Forelimb muscle (tissue), 1 donor: ENCODE measurements at places on chromosomes 13 and 19. TPM values are rescaled to one million over a fixed set of nuclear protein-coding genes. Genes with fewer than 3 reads are reported as not detected.
A peak's percentile ranks its signal among the peaks of the same experiment; 100 is the strongest.

- no peak for DNase-seq
Observed at GRCh38 chr13:95180513-95181245, 120.6 kb downstream of the ABCC4 start.

DNA sequence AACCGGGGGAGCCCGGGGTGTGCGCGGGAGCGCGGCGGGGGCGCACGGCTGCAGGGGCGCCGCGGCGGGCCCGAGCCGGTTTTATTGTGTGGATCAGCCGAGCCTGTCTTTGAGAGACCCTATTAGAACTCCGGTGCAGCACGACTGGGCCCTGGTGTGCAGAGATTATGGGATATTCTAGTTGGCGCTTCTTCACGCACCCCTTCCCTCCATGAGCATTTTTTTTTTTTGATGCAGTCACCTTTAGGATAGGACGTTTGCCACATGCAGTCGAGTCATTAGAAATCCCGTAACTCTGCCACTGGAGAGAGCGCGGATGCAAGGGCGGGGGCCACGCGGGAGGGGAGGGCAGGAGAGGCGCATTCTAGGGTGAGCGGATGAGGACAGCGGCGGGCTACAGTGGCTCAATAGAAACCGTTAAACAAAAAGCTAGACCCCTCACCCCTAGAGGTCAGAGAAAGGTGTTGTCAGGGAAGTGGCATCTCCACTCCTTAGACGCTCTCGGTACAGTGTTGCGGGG lies 3.7 kb downstream of the FGF9 start:
- no peak for DNase-seq

DNA sequence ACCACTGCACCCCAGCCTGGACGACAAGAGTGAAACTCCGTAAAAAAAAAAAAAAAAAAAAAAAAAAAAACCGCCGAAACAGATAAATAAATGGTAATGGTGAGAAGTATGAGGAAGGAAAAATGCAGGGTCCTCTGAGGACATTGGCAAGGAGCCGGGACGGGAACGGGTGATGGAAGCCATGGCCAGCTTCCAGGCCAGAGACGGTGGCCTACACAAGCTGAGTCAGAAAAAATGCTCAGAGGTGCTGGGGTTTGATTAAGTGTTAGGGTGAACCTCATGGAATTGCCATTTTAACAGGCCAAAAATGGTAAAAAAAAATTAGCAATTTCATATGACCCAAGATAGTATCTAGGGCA lies 866 bp upstream of the ZSWIM4 start:
- peak; percentile 45 for DNase-seq

DNA sequence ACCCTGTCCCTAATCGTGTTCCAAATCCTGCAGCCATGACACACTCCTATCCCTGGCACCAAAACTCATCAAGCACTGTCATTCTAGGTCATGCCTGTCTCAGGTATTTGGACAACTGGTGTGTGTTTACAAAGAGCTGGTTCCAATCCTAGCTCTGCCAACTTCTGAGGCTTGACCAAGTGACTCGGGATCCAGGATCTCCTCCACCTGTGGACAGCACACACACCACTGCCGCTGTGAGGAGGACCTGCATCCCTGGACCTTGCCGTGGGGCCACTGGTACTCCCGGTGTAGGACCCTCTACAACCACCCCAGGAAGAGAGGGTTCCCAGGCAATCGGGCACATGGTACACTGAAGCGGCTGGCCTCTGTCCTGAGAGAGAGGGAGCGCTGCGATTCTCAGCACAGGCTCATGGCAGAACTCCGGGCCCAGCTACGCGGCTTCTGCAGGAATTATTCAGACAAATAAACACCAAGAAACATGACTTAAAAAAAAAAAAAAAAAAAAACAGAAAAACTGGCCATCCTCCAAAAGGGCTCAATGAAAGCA lies 20.4 kb downstream of the MLLT1 start:
- no peak for DNase-seq

DNA sequence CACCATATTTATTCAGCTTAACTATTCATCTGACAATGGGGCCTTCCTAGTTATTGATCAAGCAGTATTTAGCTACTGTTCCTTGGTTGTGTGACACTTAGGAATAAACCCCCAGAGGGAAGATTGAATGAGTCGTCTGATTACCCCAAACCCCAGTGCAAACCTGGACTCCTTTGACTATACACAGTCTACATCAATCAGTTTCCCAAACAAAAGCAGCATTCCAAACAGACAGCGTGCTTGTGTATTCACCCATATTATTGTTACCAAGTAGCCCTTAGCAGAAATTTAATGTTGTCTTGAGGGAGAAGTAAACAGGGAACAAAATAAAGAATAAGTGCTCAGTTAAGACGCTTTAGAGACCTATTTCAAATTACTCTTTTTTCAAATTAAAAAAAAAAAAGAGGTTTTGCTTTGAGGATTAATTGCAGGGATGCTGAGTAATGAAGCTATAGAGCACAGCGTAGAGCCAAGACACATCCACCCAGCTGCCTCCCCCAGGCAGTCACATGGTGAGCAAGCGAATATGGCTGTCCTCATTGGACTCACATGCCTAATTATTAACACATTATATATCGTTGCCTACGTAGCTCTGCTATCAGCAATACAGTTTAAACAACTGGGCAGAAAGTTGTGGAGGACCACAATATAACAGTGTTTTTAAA lies 14.7 kb upstream of the B3GLCT start:
- DNase-seq = no peak

GRCh38 chr13:99617474-99618255 lies 116.4 kb downstream of the TM9SF2 start:
- no peak for DNase-seq

DNA sequence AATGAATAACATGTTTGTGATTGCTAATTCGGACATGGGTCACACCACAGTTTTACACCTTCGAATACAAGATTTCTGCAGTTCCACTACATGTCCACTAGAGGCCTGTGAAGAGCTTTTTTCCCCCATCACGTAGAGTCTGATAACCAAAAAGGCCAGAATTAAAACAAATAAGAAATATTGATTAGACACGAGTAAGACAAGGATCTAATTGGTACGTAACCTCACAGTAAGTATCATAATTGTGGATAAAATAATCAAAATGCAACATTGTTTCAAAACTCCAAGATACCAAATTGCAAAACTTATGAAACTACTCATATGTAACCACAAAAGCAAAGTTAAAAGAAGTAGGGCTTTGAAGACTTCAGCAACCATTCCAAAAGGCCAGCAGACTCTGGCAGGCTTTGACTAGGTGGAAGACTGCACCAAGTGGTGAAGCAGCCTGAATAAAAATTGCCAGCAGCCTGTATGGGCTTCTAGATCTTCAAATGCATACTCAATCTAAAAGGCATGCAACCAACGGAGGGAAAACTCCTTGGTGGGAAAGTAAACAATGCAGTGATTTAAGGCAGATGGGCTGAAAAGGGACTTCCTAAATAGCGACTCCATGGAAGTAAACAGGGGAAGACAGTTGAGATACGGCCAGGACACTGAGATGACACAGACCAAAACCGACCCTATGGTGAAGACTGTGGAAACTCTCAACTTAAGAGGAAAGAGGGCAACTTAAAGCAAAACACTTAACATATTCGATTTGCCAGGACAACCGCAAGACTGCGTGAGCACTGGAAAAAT lies 56.7 kb downstream of the STARD13 start:
- no peak for DNase-seq

Gene SULT2B1
- 0.10 TPM for polyA plus RNA-seq

GRCh38 chr13:21371011-21371410 lies 88.1 kb downstream of the ZDHHC20 start:
- peak; percentile 8 for DNase-seq

DNA sequence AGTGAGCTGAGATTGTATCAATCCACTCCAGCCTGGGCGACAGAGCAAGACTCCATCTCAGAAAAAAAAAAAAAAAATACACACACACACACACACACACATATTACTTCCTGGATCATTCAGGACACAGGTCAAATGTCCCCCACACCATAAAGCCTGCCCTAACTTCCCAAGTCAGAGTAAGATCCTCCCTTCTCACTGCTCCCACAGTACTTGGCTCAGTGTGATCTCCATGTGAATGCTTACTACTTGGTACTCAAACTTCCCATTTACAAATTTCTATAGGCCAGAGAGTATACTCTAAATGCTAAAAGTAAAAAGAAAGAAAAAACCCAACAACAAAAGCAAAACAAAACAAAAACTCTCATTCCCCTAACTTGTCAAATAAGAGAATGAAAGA lies 386.8 kb downstream of the SLITRK6 start:
- no peak for DNase-seq

DNA sequence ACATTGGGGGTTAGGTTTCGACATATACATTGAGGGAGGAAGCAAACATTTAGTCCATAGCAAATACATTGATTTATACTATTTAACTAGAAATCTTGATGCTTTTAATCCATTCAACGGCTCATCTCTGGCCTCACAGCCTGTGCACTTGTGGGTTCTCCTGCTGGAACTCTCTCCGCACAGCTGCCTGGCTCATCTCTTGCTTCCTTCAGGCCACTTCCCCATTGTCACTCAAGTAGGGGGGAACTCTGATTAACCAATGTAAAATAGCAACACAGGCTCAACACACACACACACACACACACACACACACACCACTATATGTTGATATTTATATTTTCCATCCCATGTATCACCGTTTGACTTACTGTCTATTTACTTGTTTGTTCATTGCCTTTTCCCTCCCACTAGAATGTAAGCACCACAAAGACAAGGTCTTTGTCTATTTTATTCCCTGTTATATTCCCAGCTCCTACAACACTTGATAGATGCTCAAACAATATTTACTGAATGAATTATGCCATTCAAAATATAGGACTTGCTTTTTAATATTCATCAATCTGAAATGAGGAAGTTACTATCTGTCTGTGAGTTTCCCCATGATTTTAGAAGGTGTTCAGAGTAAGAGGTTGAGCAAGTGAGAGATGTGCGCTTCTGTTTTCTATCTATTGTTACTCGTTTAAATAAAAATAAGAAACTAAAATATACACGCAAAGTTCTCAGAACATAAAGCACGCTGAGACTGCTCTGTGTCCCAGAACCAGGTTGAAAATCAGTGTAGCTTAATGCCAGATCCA lies 29.8 kb upstream of the PABPC3 start:
- DNase-seq = no peak

DNA sequence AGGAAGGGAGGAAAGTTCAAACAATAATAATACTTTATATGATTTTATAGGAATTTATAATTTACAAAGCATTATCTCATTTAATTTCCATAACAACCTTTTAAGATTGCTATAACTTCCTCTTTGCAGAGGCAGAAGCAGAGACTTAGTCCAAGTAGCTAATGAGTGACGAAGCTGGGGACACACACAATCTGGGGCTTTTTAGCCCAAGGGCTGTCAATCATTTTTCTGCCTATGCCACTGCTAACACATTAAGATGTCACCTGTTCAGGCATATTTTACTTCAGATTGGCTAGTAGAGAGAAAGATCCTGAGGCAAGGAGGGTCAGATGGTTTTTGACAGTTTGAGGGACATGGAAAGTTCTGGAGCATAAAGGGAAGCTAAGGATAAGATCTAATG lies 12.6 kb downstream of the SCEL start:
- no peak for DNase-seq

GRCh38 chr13:44031555-44031954 lies 151.9 kb downstream of the LACC1 start:
- DNase-seq = no peak

DNA sequence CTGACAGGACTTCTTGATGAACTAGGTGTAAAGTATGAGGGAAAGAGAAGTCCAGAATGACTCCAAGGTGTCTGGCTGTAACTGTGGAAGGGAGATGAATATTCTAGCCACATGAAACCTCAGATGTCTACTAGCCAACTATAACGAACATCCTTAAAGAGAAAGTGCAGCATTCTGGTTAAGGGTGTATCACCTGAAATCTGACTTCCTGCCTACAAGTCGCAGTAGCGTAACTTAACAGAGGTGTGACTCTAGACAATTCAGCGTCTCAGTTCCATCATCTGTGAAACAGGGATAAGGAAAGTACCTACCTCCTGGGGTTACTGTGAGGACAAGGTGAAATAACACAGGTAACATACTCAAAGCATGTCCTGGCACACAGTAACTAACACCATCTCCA lies 145.7 kb upstream of the FBXL3 start:
- DNase-seq = no peak

- peak; percentile 67 for DNase-seq
Observed at GRCh38 chr13:76937281-76937820, 11.0 kb upstream of the ACOD1 start.

Gene KBTBD7
- 8.0 TPM for polyA plus RNA-seq

DNA sequence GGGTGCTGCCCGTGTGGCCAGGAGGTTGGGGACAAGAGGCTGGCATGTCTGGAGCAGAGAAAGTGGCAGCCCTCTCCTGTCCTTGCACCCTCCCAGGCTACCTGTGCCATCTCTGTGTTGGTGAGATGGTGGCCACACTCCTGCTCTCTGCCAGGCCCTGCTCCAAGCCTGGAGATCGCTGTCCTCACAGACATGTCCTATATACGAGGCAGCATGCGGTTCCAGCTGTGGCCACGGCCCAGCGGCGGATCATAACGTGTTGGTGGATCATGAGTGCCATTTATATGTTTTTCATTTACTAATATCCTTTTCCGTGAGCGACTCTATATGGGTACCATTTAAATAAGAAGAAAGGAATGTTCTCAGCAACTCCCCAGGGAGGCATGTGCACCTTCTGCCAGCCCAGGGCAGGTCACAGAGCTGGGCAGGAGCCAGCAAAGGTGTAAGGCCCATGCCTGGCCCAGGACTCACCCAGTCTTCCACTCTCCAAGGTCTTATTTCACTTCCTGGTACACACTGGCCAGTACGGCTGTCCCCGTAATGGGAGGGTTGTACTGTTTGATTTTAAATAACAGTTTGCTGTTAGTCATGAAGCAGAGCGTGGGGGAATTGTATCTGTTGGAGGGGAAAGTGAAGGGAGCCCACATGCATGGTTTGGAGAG lies 47.2 kb upstream of the LDLR start:
- DNase-seq = no peak

Gene ZNF667
- polyA plus RNA-seq = 11.3 TPM

- DNase-seq = no peak
Observed at GRCh38 chr13:29294821-29295220, 300.7 kb downstream of the SLC7A1 start.

- no peak for DNase-seq
Observed at GRCh38 chr19:17510220-17510993, 1.0 kb upstream of the PGLS start.

Gene UBE2S
- polyA plus RNA-seq = 41.0 TPM

Gene LTBP4
- 239 TPM for polyA plus RNA-seq

- DNase-seq = no peak
Observed at GRCh38 chr19:13981988-13982501, 24.1 kb downstream of the RFX1 start.

GRCh38 chr13:48233889-48234488 lies 983 bp downstream of the ITM2B start:
- DNase-seq = no peak

GRCh38 chr13:114234266-114234644 lies 442 bp upstream of the CDC16 start:
- DNase-seq = no peak

DNA sequence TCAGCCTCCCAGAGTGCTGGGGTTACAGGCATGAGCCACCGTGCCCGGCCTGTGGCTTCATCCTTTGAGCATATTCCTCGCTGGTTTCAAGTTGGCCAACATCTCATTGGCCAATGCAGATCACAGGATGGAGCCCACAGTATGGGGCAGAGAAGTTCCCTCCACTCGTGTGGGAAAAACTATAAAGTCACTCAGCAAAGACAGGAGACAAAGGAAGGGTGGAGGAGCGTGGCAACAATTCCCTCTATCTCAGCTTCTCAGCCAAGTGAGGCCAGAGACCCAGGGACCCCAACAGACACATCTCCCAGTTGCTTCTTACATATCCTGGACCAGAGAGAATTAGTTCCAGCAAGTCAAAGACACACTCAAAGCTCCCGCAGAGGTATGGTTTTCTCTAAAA lies 184.6 kb upstream of the SOX1 start:
- no peak for DNase-seq

GRCh38 chr13:113660066-113660465 lies 2.1 kb upstream of the ATP4B start:
- no peak for DNase-seq

Gene ZNF575
- polyA plus RNA-seq = 3.0 TPM

Gene FCGBP
- polyA plus RNA-seq = 5.6 TPM
